Renal cortical epithelial cell (primary cell): ENCODE measurements at places on chromosomes 2 and 18.

GRCh38 chr2:100107906-100108647 is 34.3 kb downstream of the AFF3 start:
- no peak for DNase-seq

- no peak for DNase-seq
Observed at GRCh38 chr2:217806482-217806765, 196.4 kb downstream of the TNS1 start.

DNA sequence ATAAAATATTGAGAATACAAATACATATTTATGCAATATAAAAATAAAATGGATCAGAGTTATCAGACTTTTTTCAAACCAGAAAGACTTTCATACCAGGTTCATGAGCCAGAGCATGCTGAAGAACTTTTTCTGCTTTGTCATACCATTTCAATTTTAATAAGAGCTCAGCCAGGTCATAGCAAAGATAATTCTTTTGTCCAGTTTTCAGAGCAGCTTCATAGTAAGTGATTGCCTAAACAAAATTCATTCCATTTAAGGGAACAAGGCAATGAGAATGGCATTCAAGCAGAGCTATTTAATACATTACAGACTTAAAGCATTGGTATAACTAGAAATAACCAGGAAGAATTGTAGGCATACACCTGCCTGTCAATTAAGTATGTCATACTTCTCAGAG is 42.3 kb downstream of the TTC21B start:
- no peak for DNase-seq

DNA sequence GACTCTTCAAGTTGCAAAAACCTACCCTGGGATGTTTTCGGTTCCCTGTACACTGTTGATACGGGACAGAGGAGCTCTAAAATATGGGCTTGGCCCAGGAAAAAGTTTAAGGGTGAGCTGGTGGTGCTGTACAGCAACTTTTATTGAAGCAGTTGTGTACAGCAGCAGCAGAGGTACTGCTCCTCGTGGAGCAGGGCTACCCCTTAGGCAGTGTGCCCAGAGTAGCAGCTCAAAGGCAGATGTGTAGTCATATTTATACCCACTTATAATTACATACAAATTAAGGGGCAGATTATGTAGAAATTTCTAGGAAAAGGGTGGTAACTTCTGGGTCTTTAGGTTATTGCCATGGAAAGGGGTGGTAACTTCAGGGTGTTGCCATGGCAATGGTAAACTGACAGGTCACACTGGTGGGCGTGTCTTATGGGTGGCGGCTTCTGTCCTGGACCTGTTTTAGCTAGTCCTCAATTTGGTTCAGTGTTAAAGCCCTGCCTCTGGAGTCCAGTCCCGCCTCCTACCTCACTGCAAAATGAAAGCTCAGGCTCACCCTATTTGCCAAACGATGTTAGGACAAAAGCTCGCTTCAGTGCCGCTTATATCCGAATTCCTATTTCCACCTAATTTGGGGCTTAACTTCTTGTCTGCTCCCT is 203.2 kb downstream of the ETAA1 start:
- DNase-seq = no peak

GRCh38 chr18:30944773-30945417 is 97.6 kb downstream of the DSC3 start:
- no peak for DNase-seq

DNA sequence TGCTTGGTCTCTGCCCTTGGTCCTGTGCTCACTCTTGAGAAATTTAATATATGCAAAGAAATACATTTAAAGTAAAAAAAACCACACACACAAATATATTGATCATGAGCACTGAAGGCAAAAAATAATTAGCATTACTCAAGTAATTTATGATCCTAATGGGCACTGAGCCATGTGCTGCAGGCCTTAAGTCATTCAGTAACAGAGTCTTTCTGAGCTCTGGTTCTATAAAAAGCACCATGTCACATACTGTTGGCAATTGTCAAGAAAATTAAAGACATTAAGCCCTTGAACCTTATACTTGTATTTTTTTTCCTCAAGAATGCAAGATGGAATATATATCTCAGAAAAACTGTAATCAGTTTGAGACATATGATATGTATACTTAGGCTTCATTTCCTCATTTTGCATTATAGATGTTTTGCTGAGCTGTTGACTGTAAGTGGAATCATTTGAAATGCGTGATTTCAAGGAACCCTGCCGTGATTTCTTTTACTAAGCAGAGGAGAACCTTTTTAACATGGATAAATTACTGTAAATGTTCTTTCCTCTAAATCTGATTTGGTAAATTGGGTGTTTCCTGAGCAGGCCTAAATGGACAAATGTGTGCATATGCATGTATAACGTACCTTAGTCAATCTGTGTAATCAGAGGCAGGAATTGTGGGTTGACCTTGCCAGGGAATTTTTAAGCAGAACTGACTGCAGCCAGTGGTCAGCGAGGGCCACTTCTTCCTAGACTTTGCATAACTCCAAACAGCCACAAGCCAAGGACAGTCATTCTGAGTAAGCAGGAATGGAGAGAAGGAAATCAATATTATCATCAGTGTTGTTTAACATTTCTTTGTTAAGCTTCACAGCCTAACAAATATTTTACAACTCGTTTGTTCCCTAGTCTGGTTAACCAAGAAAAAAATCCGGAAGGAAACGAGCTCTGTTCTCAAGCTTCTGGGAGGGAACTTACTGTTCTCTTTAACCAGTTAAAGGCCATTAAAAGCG is 191.5 kb upstream of the ATP5MC3 start:
- DNase-seq = peak; percentile 74

- peak; percentile 40 for DNase-seq
Observed at GRCh38 chr2:10305715-10306114, 3.0 kb downstream of the HPCAL1 start.

DNA sequence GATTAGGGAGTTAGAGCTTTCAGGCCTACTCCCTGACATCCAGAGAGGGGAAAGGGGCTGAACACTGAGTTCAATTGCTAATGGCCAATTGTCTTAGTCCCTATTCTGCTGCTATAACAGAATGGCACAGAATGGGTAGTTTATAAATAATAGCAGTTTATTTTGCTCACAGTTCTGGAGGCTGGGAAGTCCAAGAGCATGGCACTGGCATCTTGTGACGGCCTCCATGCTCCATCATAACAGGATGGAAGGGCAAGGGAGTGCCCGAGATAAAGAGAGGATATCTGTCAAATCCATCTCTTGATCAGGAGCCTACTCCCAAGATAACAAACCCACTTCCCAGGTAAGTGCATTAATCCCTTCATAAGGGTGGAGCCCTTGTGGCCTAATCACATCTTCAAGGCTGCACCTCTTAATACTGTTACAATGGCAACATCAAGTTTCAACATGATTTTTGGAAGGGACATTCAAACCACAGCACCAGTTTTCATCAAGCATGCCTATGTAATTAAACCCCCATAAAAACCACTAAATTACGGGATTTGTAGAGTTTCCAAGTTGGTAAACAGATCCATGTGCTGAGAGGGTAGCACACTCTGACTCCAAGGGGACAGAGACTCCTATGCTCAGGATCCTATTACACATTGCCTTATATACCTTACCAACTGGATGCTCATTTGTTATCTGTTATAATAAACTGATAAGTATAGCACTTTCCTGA is 44.6 kb downstream of the BAZ2B start:
- no peak for DNase-seq

GRCh38 chr2:58448065-58448507 is 207.0 kb upstream of the FANCL start:
- DNase-seq = peak; percentile 54
